Right kidney (tissue), 9 donors: ENCODE measurements at places on chromosomes 4 and X.

DNA sequence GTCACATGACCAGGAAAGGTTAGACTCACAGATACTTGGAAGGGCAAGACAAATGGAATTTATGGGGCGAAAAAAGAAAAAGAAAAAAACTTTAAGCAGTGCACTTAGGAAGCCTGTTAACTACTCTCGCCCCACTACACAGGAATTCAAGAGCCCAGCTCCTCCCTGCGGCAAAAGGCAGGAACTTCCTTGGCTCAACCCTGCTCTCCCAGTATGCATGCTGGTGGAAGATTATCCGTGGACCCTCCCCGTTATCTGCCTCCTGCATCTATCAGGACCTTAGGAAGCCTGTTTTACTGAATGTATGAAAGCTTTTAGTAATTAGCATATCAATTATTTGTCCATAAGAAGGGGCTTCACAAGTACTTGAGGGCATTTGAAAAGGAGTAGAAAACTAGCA is 40.1 kb upstream of the RPA4 start:
- DNase-seq, result peak; percentile 1

- no peak for DNase-seq
Measured at GRCh38 chr4:186918466-186918865, 194.8 kb upstream of the FAT1 start.

DNA sequence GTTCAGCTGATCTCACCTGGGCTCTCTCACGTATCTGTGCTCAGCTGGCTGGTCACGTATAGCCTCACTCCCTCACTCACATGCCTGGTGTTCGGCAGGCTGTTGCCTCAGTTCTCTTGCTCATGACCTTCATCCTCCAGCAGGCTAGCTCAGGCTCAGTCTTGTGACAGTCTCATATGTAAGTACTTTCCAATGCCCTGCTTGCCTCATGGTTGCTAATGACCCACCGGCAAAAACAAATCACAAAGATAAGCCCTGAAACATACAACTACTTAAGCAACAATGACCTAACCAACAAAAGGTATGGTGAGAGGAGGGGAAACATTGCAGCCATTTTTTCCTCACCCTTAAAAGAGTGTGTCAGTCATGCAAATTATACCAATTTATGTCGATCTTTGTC is 25.0 kb downstream of the MEPE start:
- DNase-seq, result no peak

DNA sequence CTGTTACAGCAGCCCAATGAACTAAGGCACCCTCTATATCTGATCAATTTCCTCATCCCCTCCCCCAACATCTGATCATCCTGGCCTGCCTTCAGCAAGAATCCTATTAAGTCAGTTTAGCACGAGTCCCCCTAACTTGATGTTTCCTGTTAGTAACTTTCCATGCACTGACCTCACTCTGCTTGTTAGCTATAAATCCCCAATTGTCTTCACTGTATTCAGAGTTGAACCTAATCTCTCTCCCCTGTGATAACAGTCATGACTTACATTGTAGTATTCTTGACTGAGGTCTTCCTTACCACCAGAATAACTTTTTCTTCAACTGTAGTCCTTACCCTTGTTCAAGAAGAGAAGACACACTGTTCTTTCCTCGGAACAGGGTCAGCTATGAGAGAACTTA is 8.5 kb downstream of the ANXA5 start:
- no peak for DNase-seq

DNA sequence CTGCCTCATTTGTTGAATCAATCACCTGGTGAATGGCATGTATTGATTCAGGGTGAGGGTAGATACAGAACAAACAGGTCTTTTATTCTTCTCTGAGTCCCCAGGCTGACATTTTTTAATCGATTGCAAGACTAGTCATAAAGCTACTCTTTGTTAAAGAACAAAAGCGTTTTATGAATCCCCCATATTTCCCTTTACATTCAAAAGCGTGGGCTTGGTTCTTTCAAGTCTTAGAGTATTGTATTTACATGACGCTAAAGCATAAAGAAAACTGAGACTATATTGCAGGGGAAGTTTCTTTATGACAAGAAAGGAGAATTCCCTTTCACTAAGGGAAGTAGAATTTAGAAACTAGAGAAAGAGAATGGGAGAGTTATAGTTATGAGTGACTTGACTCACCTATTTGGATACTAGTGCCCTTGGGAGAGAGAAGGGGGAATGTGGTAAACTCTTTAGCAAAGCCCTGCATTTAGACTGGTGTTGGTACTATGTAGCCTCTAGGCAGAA is 69.3 kb upstream of the PDE5A start:
- no peak for DNase-seq

- DNase-seq, result no peak
Measured at GRCh38 chr4:140800666-140801065, 44.5 kb upstream of the TBC1D9 start.

DNA sequence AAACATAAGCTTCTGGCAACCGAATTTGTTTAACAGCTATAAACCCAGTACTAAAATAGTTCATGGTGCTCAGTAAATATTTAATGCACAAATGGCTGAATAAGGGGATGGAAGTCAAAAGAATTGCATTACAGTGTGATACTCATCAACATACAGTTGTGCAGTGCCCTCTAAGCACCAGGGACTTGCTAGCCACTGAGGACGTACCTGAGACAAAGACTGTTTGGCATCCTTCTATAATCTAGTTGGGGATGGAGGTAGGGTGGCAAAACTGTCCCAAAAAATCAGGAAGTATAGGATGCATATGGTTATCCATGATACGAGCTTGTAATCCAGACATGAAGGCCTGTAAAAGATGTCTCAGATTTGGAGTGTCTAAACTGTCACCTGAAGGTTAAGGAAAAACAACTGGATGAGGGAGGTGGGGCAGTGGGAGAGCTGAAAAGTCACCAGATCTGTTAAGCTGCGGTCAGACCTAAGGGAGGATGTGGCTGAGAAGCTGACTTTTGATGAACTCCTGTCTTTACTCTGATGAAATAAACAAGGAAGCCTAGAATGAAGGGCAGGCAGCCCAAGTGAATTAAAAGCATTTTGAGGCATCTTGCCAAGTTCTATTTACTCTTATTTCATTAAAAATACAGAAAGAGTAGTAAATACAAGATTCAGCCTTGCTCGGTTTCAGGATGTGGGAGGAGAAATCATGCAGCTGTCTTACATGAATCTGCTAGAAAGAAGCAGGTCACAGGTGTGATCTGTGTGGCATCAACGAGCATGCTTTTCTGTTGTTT is 12.0 kb upstream of the CD38 start:
- no peak for DNase-seq

GRCh38 chrX:68743754-68744153 is 85.1 kb upstream of the EFNB1 start:
- no peak for DNase-seq

DNA sequence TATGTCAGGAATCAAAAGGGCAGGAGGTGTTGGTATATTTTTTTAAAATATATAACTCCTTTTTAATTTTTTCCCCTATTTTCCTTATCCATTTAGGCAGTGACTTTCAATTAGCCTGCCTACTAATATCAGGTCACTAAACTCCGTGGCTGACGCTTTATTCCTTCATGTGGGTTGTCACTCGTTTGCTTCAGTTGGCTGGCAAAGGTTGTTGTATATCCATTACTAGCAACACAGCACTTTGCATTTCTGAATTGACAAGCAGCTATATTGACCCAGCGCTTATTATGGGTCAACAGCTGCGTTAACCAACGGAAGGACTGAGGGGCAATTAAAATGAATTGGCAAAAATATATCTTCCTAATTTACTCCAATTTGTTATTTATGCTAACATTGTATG is 87.7 kb downstream of the ARX start:
- DNase-seq, result no peak
